ENCODE measurements at places on chromosomes 4 and X.

- no peak for DNase-seq
These were observed 67.3 kb downstream of the SLC34A2 start for GRCh38 chr4:25722964-25723363.

DNA sequence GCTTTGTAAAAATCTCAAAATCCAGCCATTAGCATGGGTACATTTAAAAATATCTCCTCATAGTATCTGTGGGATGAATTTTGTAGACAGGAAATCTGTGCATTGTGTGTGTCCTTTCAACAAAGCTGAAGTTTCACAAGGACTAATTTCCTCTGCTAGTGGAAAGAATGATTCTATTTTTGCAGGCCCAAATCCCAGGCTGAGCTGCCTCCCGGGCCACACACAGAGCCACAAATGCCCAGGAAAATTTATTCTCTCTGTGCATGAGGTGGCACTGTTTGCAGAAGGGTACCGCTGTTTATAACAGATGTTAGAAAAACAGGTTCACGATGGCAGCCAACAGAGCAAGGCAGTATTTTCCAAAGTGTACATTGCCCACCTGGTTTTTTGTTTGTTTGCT, 11.0 kb upstream of the VCX3B start:
- no peak for DNase-seq

DNA sequence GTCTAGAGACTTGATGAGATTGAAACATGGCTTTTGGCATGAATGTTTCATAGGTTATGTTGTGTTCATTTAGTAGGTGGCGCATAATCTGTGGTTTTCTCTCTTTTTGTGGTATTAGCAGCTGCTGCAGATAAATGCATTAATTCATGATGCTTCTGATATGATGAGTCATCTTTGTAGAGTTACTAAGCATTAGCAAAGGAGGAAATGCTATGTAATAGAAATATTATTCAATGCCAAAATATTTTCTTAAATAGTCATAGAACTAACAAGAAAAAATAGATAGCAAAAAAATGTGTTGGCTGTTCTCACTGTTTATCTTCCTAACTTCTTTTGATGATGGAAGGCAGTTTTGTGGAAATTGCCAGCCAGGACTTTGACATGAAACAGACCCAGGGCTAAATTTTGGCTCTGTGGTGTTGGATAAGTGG, 3.6 kb downstream of the ZXDB start:
- no peak for DNase-seq

GRCh38 chr4:32417113-32417704, 1697.0 kb downstream of the PCDH7 start:
- no peak for DNase-seq

DNA sequence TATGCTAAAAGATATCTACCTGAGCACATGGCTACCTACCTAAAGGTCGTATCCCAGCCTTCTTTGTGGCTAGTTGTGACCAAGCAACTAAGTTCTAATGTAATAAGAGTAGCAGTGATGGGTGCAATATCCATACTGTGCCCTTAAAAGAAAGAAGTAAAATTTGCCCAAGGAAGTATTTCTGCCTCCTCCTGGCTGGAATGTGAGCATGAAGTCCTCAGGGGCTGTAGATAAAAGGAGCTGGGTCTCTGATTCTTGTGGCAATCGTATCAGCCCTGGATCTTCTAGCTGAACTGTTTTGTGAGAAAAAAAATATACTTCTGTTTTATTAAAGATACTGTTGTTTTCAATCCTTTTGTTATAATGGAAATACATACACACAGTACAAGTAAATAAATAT, 217.4 kb downstream of the GPAT3 start:
- DNase-seq = no peak

- no peak for DNase-seq
These were observed 8.5 kb downstream of the DLG3 start for GRCh38 chrX:70453024-70453618.

- no peak for DNase-seq
These were observed 718.7 kb upstream of the MAGEB2 start for GRCh38 chrX:29496636-29497180.
